ENCODE measurements at places on chromosomes 11 and 22.

- no peak for DNase-seq
Observed at GRCh38 chr22:38565441-38565840, 4.5 kb downstream of the DMC1 start.

- DNase-seq = no peak
Observed at GRCh38 chr22:42084874-42085273, 5.4 kb downstream of the SMDT1 start.

DNA sequence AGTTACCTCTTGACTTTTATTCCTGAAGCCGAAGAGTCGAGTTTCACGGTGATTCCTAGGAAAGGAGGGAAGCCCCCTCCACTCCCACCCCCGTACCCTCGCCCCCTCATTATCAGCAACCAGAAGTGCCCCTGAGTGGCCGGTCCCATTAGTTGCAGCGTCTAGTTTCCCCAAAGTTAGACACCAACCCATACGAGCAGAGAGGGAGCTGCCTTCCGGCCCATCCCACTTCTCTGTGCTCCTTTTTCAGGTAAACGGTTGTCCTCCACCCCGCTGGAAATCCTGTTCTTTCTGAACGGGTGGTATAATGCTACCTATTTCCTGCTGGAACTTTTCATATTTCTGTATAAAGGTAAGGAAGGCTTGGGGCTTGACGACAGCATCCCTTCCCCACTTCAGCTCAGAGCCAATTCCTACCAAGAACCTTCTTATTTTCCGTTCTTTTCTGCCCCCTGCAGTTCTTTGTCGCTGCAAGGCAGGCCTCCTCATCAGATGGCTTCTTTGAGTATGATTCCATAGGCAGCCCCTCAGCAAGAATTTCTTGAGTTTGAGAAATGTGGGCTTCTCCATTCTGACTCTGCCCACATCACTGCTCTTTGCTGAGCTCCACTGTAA is 701 bp downstream of the TMEM216 start:
- peak; percentile 67 for DNase-seq

- DNase-seq = no peak
Observed at GRCh38 chr11:45921561-45922424, 663 bp upstream of the LARGE2 start.

- DNase-seq = peak; percentile 71
Observed at GRCh38 chr22:37300551-37301017, 18.3 kb downstream of the CYTH4 start.

DNA sequence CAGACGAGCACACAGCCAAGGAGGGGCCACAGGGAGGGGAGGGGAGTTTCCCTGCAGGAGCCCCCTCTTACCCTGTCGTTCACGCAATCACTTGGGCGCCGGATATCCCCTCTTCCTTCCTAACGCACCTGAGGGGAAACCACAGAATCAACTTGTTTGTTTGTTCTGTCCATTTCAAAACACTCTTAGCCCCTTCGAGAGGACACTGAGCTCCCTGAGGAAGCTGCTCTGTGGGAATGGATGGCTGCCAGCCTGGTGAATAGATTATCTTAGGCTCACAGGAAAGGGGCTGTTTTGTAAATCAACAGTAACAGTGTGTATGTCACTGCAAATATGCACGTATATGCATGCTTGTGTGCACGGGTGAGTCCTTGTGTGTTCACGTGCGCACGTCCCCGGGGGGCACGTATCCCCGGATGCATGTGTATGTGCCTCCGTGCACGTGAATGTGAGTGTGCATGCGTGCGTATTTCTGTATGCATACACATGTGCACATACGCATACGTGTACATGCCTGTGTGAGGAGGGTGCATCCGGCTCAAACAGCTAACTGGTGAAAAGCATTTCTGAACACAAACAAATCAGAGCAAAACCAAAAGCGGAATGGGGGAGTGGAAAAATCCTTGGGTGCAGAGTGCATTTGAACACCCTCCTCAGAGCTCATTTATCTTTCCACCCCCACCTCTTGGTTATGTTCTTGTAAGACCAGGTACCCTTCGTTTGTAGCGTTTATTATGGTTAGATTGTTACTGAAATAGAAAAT is 7.2 kb downstream of the ARSA start:
- DNase-seq = no peak

GRCh38 chr22:27420817-27421361 is 380.7 kb downstream of the MN1 start:
- peak; percentile 15 for DNase-seq

GRCh38 chr11:121810291-121810690 is 305.7 kb downstream of the BLID start:
- no peak for DNase-seq

DNA sequence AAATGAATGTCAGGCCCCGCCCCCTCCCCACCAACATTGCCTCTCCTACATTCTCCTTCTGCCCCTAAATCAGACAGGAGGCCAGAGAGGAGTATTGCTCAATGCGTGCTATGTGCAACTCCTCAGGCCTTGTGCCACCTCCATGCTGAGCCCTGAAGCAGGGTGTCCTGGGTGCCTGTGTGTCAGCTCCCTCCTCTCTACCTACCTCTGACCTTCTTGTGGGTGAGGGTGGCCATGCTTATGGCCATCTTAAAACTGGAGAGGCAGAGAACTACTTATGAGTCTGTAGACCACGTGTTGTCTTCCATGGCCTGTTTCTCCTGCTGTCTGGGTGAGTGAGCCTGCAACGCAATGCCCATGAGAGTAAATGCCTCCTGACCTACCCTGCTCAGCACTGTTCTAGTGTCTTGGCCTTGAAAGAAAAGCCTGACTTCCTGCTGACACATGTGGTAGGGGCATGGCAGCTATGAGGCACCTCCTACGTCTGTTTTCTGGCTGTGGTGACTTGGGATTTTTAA is 10.5 kb downstream of the MCAM start:
- no peak for DNase-seq

- peak; percentile 63 for DNase-seq
Observed at GRCh38 chr11:67584205-67584880, 731 bp downstream of the GSTP1 start.

GRCh38 chr11:13368041-13368446 is 90.5 kb downstream of the BMAL1 start:
- DNase-seq = no peak

DNA sequence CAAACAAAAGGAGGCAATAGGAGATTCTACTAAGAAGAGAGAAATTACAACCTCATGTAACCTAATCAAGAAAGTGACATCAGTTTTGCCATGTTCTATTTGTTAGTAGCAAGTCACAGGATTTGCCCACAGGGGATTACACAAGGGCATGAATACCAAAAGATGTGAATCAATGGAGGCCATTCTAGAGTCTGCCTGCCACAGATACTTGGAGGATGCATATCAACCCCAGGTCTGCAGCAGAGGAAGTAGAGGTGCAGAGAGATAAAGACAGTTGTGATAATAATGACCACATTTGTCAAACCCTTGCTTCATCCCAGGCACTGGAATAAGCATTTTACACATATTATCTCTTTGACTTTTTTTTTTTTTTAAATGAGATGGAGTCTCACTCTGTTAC is 2.4 kb upstream of the ASCC2 start:
- DNase-seq = peak; percentile 96

GRCh38 chr11:72155751-72156150 is 20.2 kb downstream of the FOLR3 start:
- DNase-seq = no peak

DNA sequence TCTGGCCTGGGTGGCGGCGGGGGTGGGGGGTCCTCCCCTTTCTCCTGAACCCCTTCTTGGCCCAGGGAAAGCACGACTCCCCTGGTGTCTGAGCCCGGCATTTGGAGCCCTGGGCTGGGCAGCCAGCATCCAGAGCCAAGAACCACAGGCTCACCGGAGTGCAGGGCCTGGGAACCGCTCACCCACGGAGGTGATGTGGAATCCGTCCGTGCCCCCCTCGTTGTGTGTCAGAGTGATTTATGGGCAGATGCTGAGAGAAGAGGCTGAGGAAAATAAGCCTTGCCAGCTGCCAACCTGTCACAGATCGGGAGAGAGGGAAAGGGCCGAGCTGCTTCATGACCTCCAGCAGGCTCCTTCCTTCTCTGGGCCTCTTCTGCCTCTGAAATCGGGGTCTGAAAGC is 33.7 kb downstream of the WNT11 start:
- no peak for DNase-seq

DNA sequence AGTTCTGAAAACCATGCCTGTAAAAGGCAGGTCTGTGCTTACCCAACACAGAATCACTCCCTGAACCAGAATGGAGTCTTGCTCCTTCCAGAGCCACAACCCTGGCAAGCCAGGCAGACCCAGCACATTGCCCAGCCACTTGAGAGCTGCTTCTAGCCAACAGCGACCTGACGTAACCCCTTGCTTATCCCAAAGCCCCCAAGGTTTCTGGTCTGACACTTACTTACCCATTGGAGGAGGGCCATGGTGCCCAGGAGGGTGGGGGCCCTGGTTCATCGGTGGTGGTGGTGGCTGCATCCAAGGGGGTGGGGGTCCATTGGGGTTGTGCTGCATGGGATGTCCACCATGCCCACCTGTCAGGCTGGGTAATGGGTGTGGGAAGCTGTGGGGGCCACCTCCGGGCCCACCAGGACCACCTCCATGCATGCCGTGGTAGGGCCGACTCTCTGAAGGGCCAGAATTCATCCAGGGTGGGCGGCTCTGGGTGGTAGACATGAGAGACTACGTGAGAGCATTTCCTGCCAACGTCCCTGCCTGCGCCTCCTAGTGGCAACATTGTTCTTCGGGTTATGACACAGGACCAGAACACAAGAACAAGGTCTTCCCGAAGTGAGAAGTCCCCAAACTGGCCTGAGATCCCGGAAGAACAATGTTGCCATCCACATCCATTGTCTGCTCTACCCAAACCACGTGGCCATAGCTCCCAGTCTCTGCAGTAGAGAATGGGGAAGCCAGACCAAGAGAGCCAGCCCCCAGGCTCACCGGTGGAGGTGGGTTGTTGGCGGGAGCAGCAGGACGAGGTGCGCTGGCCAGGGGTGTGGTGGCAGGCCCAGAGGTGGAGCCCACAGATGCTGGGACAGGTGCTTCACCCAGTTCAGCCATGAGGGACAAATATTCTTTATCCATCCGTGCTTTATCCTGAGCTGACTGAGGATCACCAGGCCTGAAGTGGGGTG is 7.8 kb upstream of the PYGM start:
- peak; percentile 91 for DNase-seq

GRCh38 chr11:44819346-44819745 is 92.6 kb downstream of the TSPAN18 start:
- DNase-seq = no peak

DNA sequence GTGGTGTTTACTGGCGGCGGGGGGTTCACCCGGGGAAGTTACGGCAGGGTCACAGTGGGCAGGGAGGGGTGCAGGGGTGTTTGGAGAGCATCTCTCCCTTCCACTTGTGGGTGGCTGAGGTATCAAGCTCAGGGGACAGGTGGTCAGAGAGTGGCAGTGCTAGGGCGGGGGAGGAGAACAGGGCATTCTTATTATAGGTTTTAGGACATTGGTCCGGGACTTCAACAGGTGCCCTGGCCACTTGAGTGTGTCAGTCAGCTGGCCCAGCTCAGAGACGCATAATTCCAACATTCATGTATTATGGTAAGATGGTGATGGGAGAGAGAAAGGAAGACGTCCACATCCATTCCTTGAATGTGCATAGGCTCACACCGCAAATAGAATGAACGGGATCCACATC is 101.7 kb downstream of the TEAD1 start:
- DNase-seq = no peak
